ENCODE measurements at places on chromosomes 2 and 18. TPM values are rescaled to one million over a fixed set of nuclear protein-coding genes. Genes with fewer than 3 reads are reported as not detected.

DNA sequence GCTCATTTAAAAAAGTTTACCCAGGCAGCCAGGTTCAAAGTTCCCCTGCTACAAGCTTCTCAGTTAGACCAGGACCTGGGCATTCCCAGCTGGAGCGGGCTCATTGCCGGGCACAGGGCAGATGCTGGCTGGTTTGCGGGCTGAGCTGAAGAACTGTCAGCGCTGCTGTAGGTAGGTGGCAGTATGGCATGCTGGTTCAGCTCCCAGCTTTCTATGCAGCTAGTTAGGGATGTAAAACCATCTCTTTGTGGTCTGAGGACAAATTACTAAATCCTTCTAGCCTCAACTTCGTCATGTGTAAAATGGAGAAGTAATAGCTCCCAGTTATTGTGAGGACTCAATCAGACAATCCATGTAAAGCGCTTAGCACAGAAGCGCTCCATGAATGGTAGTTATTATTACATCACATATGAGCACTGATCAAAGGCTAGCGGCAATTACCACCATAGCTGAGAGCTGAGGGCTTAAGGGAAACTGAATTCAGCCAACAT is 2.4 kb upstream of the LDLRAD4 start:
- DNase-seq, result peak; percentile 53

DNA sequence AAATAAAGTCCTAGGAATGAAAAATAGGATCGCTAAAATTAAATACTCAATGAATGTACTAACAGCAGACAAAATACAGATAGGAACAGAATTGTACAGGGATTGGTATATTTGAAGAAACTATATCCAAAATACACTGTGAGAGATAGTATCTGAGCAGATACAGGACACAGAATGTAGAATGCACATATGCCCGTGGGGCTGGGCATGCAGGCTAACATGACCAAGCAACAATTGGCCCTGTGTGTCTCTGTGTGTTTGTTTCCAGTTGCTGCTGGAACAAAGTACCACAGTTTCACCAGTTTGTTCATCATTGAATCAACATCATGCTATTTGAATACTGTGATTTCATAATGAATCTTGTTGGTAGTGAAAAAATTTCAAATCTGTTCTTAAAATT is 127.6 kb downstream of the PMAIP1 start:
- DNase-seq, result peak; percentile 31

DNA sequence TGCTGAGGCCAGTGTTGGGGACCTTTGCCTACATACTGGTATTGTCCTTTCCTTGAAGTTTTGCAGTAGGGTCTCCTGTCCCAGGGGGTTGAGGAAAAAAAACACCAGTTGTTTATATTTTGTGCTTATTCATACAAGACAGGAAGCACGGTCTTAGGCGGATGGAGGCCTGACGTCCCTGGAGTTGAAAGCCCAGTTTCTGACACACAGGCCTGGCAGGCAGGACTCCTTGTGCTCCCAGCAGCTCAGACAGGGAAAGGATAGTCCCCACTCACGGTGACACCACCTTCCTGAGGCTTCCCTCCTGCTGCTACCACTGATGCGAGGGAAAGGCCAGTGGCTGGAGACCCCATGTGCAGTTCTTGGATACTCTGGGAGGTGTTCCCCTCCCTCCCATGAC is 15.5 kb upstream of the SP100 start:
- DNase-seq, result no peak

GRCh38 chr2:145323512-145323911 is 803.6 kb upstream of the ZEB2 start:
- peak; percentile 68 for DNase-seq

- no peak for DNase-seq
These were observed 51.3 kb downstream of the RMDN2 start for GRCh38 chr2:37976411-37976810.

- no peak for DNase-seq
These were observed 662.3 kb downstream of the IRS1 start for GRCh38 chr2:226137201-226137811.

- no peak for DNase-seq
These were observed 10.4 kb downstream of the MYT1L start for GRCh38 chr2:2320486-2321199.

GRCh38 chr2:162656516-162656915 is 182.1 kb downstream of the KCNH7 start:
- DNase-seq, result no peak

The CD207 gene
- not detected for total RNA-seq
